ENCODE measurements at places on chromosomes 11 and 22.

DNA sequence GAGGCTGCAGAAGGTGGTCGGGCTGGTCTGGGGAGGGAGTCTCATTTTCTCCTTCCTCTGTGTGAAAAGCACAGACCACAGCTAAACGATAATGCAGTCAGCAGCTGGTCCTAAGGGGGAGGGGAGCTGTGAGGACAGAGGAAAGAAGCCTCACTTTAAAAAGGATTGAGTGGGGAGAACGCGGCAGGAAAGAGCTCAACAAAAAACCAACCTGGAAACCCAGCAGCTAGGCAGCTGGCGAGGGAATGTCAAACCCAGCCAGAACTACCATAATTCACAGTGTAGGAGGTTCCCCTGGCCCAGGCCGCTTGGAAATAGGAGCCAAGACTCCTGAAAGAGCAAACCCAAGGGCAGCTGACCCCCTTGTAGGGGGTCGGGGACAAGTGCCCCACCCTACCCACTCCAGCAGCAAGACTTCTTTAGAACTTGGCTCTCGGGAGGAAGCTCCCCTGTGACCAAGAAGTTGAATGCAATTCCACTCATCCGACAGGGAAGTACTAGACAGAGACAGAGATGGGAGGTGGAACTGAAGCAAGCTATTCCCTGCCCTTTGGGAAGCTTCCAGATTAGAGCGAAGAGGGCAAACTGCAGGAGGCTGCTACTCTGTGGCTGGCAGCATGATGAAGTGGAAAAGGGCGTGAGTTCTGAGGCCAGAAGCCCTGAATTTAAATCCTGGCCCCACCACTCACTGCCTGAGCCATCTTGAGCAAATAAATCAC is 16.5 kb upstream of the DGKZ start:
- no peak for DNase-seq

DNA sequence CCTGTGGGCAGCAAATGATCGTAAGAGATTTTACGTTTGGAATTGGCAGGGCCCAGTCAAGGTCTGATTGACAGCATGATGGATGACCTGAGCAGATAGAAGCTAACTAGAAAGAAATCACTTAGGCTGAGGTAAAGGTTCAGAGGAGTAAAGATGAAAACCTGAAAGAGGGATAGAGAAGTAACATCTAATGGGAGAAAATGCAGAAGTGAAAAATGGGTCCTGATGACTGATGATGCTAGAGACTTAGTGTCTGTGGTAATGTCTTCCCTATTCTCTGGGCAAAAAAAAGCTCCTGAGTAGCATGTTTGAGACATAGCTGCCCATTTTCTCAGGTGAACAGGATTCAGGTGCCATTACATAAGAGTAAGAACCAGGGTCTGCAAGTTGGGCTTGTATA is 628.8 kb upstream of the ANO5 start:
- DNase-seq: no peak

- no peak for DNase-seq
Measured at GRCh38 chr11:64799623-64800302, 3.3 kb downstream of the MAP4K2 start.

- DNase-seq: no peak
Measured at GRCh38 chr11:44761551-44761961, 34.8 kb downstream of the TSPAN18 start.

Data from GOT3 (cell line).